Left cardiac atrium (tissue), 4 donors: ENCODE measurements at places on chromosomes 12 and 14.

GRCh38 chr12:83538361-83538965 lies 851.8 kb downstream of the TMTC2 start:
- no peak for DNase-seq

DNA sequence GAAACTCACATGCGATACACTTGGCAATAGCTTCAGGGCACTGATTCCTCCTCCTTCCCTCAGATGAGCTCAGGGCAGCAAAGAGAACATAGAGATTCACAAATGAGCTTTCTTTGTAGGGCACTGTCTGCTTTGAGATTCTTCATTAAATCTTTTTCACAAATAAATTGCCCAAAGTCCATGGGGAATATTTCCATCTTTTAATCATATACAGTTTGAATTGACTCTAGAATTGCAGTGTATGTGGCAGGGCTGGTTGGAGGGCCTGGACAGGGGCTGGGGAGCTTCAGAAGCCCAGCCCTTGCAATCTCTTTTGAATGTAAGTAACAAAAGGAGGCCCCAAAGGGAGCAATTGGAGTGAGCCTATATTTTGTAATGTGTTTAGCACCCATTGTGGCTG lies 197.5 kb downstream of the NOVA1 start:
- DNase-seq: no peak

DNA sequence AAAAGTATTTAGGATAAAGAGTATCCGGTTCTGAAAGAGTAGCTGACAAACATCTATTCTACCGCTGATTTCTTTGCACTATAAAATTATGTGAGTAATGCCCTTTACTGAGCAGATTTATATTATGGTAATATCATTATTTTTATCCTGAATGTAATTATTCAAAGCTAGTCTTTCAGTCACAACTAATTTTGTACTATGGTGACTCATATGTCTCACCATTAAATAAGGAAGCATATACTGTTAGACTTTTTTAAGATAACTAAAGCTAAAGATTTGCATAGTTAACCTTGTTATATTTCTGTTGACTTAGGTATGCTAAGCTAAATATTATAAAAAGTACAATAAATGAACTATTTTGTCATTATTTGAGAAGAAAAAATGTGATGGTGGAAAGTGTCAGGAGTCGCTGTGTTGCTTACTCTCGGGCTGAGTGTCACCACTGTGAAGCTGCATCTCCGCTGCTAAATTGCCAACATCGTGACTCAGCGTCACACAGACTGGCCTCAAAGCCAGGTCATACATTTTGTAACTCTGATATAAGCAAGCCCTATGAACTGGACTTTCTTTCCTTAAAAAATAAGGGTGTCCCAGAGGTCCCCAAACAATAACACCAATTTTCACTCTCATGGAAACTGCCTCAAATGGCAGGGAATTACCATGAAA lies 69.1 kb upstream of the SSTR1 start:
- no peak for DNase-seq

GRCh38 chr14:95541932-95542930 lies 7.4 kb downstream of the GLRX5 start:
- no peak for DNase-seq

- DNase-seq: no peak
These were observed 131.9 kb downstream of the CEP83 start for GRCh38 chr12:94327809-94328208.

DNA sequence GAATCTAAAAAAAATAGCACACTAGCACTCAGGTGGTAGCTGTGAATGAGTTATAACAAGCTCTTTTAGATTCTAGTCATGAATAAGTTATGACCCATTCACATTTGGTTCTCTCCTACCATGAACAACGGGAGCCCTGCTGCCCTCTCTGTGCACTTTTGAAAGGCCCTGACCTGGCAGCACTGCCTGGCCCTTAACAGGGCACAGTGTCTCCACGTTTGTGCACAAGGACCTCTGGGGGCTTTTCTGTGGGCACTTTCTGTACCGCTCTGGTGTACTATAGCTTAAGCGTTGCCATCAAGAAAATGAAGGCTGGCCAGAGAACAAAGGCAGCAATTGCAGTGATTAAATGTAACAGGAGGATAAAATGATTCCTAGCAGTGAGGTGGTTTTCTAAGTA lies 21.2 kb downstream of the CCDC92 start:
- DNase-seq: no peak

GRCh38 chr14:94716976-94717375 lies 52.9 kb downstream of the GSC start:
- DNase-seq: no peak
